Stimulated activated CD4-positive, alpha-beta T cell treated with anti-CD3 and anti-CD28 coated beads, Interleukin-4, amount 100 ng/mL, for 1 hour (primary cell): ENCODE measurements at places on chromosomes 4 and X.

- DNase-seq = no peak
These were observed 6.8 kb downstream of the ANXA5 start for GRCh38 chr4:121690001-121690400.

GRCh38 chrX:108000751-108001150 lies 18.6 kb upstream of the TEX13B start:
- DNase-seq = no peak

- DNase-seq = peak; percentile 27
These were observed 25.6 kb downstream of the ELF4 start for GRCh38 chrX:130084631-130085237.

- DNase-seq = no peak
These were observed 1.2 kb downstream of the GJB1 start for GRCh38 chrX:71224098-71224708.

GRCh38 chr4:140238351-140239056 lies 84.5 kb upstream of the MAML3 start:
- DNase-seq = no peak

DNA sequence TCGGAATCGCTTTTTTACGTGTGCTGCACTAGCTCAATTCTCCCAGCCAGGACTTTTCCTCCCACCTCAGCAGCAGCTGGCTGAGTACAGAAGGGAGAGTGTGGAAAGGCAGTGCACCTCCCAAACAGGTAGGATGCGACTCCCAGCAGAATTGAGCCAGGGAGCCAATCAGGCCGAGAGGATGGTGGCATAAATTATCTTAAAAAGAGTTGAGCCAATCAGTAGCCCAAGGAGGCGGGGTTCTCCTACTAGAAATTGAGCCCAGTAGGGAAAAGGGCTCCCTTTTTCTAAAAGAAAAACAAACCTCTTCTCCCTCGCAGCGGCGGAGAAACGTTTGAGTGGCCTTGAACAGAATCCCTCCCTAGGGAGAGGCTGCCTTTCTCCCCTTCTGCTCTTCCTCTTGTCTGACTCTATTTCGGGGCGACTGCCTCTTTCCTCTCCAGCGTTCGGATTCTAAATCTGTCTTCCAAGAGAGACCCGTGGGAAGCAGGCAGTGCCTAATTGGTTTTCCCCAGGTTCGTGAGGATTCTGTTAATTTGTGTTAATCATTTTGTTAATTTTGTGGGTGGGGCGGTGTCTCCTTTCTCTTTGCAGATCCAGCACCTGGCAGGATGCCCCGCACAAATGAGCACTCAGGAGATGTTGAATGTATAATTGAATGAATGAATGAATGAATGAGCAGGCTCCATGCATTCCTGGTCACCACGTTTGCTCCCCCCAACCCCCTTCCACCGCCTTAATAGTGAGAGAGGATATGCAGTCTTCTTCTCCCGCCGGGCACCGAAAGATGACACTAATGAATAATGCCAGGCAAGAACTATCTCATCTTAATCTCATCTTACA lies at the start of gene GABRG1:
Gene GABRG1, minus strand, starts transcription at position 142 of the 843 bp plus-strand sequence. Its CDS starts 141 bp downstream, at position 1.
- DNase-seq = no peak

DNA sequence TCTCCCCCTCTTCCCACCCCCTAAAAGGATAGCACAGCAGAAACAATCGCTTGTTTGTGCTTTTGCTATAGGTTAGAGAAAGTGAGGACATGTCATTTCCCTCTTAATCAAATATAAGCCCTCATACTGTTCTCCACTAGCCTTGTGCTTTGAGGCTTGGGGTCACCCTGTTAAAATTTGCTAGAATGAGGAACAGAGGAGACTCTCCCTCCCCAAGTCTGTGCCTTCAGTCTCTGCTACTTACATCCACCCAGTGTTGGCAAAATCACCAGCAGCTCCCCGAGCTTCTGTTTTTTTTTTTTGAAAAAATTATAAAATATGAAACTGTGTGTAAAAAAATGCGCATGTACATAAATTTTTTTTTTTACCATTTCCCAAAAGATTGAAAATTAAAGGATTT lies 19.3 kb downstream of the KLF3 start:
- DNase-seq = no peak
